ENCODE measurements at places on chromosomes 5 and 9.

GRCh38 chr5:157606046-157606445 lies 30.5 kb upstream of the ADAM19 start:
- DNase-seq: no peak

- DNase-seq: no peak
Measured at GRCh38 chr5:96236051-96236450, 197.0 kb downstream of the PCSK1 start.

DNA sequence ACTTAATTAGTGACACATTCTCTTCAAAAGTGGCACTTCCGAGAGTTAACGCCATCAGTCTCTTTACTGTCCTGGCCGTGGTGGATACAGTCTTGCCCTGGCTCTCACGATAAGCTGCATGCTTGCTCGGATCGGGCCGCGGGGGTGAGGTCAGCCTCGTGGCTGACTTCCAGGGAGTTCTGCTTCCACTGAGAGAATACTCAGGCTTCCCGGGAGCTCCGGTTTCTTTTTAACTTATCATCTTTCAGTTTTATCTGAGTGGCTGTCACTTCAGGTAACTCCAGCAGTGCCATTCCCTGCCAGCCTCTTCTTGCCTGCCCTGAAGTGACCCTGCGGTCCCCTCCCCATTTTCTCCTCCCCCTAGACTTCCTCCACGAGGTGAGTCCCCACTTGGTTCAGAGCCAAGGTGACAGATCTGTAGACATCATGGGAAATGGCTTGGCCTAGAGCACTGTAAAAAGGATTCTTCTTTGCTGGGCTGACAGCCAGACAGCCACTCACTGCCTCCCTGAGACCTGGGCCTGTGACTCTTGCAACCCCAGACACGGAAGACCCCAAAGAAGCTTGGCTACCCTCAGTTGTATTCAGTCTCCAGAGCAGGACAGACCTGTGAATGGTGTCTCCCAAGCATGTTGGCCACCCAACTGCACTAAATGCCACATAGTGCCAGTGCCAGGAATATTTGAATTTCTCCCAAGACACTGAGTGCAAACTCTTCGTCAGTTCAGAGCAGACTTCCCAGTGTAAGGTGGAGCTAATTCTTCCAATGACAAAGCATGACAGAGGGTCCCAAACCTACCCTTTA lies 95.1 kb downstream of the DAPK1 start:
- DNase-seq: no peak

DNA sequence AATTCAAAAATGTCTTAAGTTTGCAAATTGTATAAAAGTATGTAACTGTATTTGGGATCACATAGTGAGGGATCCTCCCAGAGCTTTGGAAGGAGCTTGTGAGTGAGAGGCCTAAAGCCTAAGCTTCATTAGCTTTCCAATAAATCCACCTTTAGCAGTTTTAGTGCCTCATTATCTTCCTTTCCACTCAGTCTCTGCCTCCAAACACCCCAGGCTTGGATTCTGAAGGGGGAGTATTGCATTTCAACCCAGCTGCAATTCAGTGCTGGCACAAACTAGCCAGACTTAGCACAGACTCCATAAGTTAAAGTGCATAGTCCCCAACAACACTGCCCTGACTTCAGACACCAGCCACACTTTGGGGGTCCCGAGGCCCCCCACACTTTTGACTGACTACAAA lies 113.5 kb downstream of the SMARCA2 start:
- no peak for DNase-seq

- DNase-seq: no peak
Measured at GRCh38 chr5:33973271-33973670, 11.2 kb downstream of the SLC45A2 start.

- DNase-seq: no peak
Measured at GRCh38 chr5:140321796-140322195, 18.9 kb upstream of the PFDN1 start.

- no peak for DNase-seq
Measured at GRCh38 chr5:27875148-27875547, 836.8 kb upstream of the CDH9 start.

DNA sequence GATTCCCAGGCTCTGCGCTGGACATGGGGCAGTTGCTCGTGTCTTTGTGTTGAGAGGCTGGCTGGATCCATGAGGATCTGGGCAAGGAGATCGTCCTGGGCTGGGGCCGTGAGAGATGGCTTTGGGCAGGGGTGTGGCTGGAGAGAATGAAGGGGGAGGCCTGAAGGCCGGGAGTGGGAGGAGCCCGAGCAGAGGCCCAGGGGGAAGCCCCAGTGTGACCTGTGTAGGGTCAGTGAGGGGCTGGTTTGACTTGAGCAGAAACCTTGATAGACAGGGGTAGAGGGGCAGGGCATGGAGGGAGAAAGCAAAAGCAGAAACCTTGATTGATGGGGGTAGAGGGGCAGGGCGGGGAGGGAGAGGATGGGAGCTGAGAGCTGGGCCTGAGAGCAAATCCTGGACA lies 54.4 kb upstream of the ASS1 start:
- DNase-seq: no peak

DNA sequence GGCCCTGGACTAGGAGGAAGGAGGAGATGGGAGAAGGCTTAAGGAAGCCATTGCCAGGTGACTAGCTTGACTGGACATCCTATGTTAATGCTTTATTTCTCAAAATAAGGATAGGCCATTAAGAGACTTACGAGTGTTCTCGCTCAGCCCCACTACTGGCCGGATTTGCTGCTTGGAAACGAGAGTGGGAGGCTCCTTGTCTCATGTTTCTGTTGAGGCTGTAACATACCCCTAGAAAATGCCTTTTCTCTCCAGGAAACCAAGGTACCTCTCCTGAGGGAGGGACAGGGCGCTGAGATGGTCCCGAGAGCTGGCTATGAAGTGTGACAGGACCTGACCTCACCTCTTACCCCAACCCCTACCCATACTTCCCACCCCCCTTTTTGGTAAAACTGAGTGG lies 60.0 kb downstream of the RALGPS1 start:
- DNase-seq: no peak

DNA sequence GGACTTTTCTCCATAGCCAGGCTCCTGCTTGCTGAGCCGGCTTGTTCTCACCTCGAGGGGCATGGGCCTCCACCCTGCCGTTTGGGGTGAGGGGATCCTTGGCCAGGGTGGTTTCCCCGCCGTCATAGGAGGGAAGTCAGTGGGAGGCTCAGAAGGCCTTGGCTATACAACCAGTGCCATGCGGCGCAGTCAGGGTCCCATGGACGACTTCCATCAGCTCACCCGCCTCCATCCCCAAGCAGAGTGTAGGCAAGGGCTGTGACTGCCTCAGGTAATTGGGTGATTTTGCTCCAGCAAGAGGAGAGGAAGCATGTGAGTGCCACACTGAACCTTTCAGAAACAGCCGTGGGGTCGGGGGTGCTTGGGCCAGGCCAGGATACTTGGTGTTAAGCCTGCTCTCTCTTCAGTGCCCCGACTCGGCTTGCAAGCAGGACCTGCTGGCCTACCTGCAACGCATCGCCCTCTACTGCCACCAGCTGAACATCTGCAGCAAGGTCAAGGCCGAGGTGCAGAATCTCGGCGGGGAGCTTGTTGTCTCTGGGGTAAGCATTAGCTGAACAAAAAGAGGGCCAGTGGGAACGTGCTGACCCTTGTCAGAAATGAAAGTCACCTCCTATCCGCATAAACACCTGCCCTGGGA lies 57.2 kb upstream of the LRRTM2 start:
- DNase-seq: no peak

DNA sequence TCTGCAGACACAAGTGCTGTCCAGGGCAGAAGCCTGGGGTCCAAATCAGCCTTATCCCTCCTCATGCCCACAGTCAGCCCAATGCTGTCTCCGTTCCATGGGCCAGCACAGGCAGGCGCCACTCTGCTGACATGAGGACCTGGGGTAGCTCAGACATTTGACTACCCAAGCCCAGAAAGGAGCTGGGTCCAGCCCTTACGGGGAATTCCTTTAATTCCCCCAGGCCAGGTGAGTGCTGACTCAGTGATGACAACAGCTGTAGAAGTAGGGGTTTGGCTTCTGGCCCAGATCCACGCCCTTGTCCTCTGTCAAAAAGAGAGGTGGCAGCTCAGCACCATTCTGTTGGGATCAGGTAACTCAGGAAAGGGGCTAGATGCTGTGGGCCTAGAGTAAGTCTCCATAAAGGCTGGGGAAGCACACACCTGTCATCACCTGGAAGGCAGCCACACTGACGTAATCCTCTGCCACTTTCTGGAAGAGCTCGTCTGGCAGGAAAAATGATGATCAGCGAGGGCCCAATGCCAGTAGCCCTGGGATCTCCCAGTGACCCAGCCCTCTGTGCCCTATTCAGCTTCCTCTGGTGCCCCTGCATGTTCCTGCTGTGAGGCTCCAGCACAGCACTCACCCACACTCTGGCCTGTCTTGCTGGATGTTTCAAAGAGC lies 1.9 kb downstream of the RAB24 start:
- DNase-seq: no peak

- no peak for DNase-seq
Measured at GRCh38 chr5:161085056-161085455, 233.0 kb upstream of the ATP10B start.

- no peak for DNase-seq
Measured at GRCh38 chr9:71716138-71716909, 52.0 kb downstream of the CEMIP2 start.

- DNase-seq: no peak
Measured at GRCh38 chr5:78512435-78512834, 136.1 kb downstream of the LHFPL2 start.

DNA sequence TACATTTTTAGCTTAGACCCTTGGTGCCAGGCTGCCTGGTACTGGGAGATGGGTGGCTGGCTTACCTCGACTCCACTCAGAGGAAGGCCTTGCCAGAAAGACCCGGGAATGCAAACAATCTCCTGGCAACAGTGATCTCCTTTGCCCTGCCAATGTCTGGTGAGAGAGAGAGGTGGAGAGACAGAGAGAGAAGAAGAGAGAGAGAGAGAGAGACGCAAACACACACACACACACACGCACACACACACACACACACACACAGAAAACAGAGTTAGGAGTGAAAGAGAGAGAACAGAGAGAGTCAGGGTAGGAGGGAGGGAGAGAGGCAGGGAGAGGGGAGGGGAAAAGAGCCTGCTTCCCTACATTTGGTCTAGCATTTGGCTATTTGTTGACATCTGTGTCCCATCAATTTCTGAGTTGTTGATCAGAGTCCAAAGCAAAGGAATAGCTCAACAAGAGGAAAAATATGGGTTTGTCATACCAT lies 181.6 kb upstream of the MAP1B start:
- no peak for DNase-seq

DNA sequence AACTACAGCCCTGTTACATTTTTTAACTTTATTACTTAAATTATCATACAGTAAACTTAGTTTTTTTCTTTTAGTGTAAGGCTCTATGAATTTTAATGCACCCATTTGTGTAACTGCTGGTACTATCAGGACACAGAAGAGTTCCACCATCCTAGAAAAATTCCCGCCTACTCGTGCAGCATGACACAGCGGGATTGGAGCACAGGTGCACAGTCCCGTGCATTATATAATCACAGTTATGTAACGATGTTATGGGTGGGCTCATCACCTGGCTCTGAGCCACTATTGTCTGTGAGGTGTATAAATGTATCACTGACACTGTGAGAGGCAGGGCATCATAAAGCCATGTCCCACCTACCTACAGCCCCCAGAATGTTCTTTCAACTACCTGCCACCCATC lies 80.7 kb downstream of the DRD1 start:
- no peak for DNase-seq

Measured in activated effector memory CD4-positive, alpha-beta T cell treated with Interleukin-2 at 50 U/mL for 16 hours (primary cell).